ENCODE measurements at places on chromosomes 6 and 20.
A peak's percentile ranks its signal among the peaks of the same experiment; 100 is the strongest.

DNA sequence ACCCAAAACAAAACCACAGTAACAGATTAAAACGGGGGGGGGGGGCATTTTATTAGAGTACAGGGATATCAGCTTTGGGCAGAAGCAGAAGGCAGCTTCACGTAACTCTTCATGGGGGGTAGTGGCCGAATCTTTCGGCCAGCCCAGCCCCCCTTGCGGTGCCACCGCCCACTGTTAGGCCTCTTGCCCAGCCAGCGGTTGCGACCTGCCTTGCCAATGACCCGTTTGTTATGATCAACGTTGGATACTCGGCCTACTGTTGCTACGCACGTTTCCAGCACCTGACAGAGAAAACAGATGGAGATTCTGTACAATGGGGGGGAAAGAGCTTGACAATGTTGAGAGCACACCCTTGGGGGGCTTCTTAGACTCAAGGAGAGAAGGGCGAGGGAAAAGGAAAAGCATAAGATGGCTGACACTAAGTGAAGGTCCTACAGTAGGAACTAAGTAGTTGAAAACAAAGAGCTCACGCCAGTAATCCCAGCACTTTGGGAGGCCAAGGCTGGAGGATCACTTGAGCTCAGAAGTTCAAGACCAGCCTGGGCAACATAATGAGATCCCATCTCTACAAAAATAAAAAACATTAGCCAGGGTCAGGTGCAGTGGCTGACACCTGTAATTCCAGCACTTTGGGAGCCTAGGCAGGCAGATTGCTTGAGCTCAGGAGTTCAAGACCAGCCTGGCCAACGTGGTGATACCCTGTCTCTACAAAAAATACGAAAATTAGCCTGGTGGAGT, 724 bp upstream of the CUL7 start:
- H3K36me3 ChIP-seq = no peaks in the 10 kb centered on the region
- no peak for DNase-seq
- H3K4me3 ChIP-seq = peak overlapping the region; percentile 84
- H3K27ac ChIP-seq = peak overlapping the region; percentile 87
- peaks cover 14% of the 10 kb centered on the region for H3K4me1 ChIP-seq
- H3K27me3 ChIP-seq = no peaks in the 10 kb centered on the region

- peaks cover 11% of the 10 kb centered on the region for H3K4me1 ChIP-seq
- no peaks in the 10 kb centered on the region for H3K27me3 ChIP-seq
- H3K36me3 ChIP-seq = no peaks in the 10 kb centered on the region
- H3K27ac ChIP-seq = peak overlapping the region; percentile 70
- H3K4me3 ChIP-seq = no peak overlapping the region
Observed at GRCh38 chr20:53899351-53900167, 170.8 kb downstream of the BCAS1 start.

- DNase-seq = peak; percentile 32
- H3K4me1 ChIP-seq = no peaks in the 10 kb centered on the region
- no peaks in the 10 kb centered on the region for H3K27me3 ChIP-seq
- no peak overlapping the region for H3K4me3 ChIP-seq
- H3K27ac ChIP-seq = peak overlapping the region; percentile 42
- H3K36me3 ChIP-seq = no peaks in the 10 kb centered on the region
Observed at GRCh38 chr6:81822568-81822967, 70.1 kb upstream of the TENT5A start.

GRCh38 chr6:104483225-104483834, 376.4 kb downstream of the HACE1 start:
- H3K27me3 ChIP-seq = no peaks in the 10 kb centered on the region
- H3K36me3 ChIP-seq = no peaks in the 10 kb centered on the region
- no peak for DNase-seq
- no peak overlapping the region for H3K4me3 ChIP-seq

DNA sequence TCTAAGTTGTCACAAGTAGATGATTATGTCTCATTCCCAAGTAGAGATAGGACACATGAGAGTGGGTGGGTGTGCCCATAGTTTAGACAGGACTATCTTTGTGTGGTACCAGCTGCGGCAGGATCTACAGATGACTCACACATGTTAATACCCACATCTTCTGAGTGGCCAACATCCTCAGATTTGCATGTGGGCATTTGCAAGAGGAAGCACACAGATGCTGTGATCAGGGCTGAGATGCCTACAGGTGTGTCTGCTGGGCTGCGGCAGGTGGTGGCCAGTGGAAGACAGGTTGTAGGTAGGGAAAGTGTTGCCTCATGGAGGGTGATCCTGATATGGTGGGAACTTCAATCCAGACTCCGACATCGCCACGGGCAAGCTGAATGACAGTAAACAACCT, 50.8 kb downstream of the UTRN start:
- no peaks in the 10 kb centered on the region for H3K27me3 ChIP-seq
- H3K36me3 ChIP-seq = no peaks in the 10 kb centered on the region
- no peaks in the 10 kb centered on the region for H3K4me1 ChIP-seq
- DNase-seq = no peak
- no peak overlapping the region for H3K4me3 ChIP-seq
- no peak overlapping the region for H3K27ac ChIP-seq

DNA sequence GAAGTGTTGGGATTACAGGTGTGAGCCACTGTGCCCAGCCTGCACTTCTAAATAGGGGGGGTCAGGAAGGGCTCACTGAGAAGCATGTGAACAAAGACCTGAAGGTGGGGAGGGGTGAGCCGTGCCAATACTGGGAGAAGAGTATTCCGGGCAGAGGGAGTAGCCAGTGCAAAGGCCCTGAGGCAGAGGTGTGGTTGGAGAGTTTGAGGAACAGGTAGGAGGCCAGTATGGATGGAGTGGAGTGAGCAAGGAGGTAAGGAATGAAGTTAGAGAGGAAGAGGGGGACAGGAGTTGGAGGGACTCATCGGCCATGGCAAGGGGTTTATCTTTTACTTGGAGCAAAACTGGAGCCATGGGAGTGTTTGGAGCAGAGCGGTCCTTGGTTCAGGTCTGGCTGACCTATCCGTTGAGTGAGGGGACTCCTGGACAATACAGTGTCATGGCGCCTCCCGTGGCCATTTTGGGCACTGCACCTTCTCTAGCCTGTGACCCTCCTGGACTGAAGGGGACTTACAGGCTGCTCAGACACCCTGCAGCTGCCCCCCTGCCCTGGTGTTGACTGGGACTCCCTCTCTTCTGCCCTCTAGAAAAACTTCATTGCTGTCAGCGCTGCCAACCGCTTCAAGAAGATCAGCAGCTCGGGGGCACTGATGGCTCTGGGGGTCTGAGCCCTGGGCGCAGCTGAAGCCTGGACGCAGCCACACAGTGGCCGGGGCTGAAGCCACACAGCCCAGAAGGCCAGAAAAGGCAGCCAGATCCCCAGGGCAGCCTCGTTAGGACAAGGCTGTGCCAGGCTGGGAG, 12.1 kb downstream of the FOXS1 start:
- no peaks in the 10 kb centered on the region for H3K36me3 ChIP-seq
- no peak overlapping the region for H3K27ac ChIP-seq
- no peaks in the 10 kb centered on the region for H3K4me1 ChIP-seq
- peak; percentile 58 for DNase-seq

DNA sequence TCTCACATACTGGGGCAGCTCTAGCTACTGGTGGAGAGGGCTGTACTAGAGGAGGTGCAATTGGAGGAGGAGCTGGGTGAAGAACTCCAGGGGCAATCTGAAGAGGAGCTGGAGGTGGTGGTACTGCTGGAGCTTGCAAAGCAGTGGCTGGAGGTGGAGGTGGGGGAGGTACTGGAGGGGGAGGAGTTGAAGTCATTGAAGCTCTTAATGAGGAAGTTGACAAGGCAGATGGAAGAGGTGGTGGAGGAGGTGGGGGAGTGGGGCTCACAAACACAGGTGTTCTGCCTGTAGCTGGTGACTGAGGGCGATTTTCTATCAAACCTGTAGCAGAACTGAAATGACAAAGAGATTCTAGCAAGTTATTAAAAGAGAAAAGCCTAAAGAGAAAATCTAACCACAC, 77.6 kb downstream of the WASF1 start:
- no peaks in the 10 kb centered on the region for H3K4me1 ChIP-seq
- H3K36me3 ChIP-seq = no peaks in the 10 kb centered on the region
- no peak overlapping the region for H3K27ac ChIP-seq
- no peak for DNase-seq
- no peak overlapping the region for H3K4me3 ChIP-seq
- H3K27me3 ChIP-seq = no peaks in the 10 kb centered on the region

GRCh38 chr20:62971950-62972844, 19.7 kb downstream of the SLC17A9 start:
- H3K36me3 ChIP-seq = no peaks in the 10 kb centered on the region
- H3K27ac ChIP-seq = no peak overlapping the region
- no peaks in the 10 kb centered on the region for H3K4me1 ChIP-seq
- peak; percentile 85 for DNase-seq
- H3K27me3 ChIP-seq = peaks cover 37% of the 10 kb centered on the region
- H3K4me3 ChIP-seq = peak overlapping the region; percentile 24

DNA sequence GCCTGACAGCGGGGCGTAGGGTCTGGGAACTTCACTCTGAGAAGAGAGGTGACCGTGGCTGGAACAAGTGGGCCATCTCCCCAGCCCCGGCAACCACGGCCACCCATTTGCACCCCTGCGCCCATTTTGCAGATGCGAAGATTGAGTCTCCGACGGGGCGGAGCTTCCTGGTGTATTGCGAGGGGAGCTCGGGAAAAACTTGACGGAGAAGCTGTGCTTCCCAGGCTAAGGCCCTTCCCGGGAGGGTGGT, 653 bp downstream of the ZNF335 start:
- peaks cover 8% of the 10 kb centered on the region for H3K4me1 ChIP-seq
- H3K4me3 ChIP-seq = peak overlapping the region; percentile 96
- DNase-seq = no peak

DNA sequence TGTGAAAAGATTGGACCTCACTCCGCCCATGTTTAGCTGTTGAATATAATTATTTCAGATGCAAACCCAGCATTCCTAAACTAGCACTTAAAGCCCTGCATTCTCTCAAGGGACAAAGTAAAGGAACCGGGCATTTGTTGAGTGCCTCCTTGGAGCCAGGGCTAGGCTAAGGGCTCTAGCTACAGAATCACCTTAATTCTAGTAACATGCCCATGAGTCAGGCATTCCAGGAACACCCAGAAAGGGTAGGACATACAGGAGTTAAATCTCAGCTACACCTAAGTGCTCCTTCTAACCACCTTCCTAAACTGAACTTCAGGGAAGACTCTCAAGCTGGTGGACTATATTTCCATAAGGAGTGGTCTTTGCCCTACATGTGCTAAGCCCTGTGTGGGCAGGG, 89.4 kb downstream of the SLC24A3 start:
- no peaks in the 10 kb centered on the region for H3K36me3 ChIP-seq
- DNase-seq = no peak
- no peaks in the 10 kb centered on the region for H3K4me1 ChIP-seq
- no peak overlapping the region for H3K27ac ChIP-seq
- no peaks in the 10 kb centered on the region for H3K27me3 ChIP-seq

- DNase-seq = no peak
- H3K27ac ChIP-seq = no peak overlapping the region
- no peaks in the 10 kb centered on the region for H3K4me1 ChIP-seq
- H3K27me3 ChIP-seq = no peaks in the 10 kb centered on the region
- H3K36me3 ChIP-seq = no peaks in the 10 kb centered on the region
Observed at GRCh38 chr6:111812060-111813038, 60.9 kb downstream of the FYN start.

GRCh38 chr6:101931766-101932165, 538.3 kb downstream of the GRIK2 start:
- no peaks in the 10 kb centered on the region for H3K27me3 ChIP-seq
- no peak overlapping the region for H3K27ac ChIP-seq
- H3K4me1 ChIP-seq = no peaks in the 10 kb centered on the region
- DNase-seq = no peak

DNA sequence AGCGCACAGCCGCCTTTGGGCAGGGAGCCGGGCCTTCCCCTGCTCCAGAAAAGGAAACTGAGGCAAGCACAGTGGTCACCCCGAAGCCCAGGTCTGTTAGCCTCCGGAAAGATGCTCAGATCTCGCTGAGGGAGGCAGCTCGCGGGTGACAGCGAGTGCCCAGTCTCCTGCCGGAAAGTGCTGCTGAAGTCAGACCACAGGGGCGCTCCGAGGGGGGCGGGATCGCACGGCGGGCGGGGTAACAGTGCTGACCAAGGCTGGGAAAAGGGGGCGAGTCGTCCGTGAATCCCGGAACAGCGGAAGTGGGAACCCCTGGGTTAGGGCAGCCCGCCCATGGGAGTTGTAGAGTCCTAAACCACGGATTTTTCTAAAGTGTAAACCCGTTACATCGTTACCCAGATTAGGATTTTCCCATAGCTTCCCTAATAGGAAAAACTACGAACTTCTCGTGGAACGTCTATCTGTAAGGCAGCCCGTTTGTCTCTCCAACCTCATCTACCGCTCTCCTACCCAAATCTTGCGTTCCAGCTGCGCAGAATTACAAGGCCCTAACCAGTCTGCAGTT, 504 bp downstream of the VPS16 start:
- peak; percentile 49 for DNase-seq
- peak overlapping the region; percentile 86 for H3K4me3 ChIP-seq
- H3K4me1 ChIP-seq = peaks cover 6% of the 10 kb centered on the region
- no peaks in the 10 kb centered on the region for H3K36me3 ChIP-seq
- peak overlapping the region; percentile 76 for H3K27ac ChIP-seq

GRCh38 chr6:169289619-169290339, 36.1 kb upstream of the THBS2 start:
- DNase-seq = no peak
- H3K36me3 ChIP-seq = no peaks in the 10 kb centered on the region
- no peaks in the 10 kb centered on the region for H3K4me1 ChIP-seq
- H3K27me3 ChIP-seq = no peaks in the 10 kb centered on the region

GRCh38 chr20:35616465-35617396, 1.1 kb downstream of the SPAG4 start:
- H3K4me3 ChIP-seq = peak overlapping the region; percentile 46
- H3K4me1 ChIP-seq = peaks cover 12% of the 10 kb centered on the region
- H3K27ac ChIP-seq = peak overlapping the region; percentile 76
- no peaks in the 10 kb centered on the region for H3K36me3 ChIP-seq

DNA sequence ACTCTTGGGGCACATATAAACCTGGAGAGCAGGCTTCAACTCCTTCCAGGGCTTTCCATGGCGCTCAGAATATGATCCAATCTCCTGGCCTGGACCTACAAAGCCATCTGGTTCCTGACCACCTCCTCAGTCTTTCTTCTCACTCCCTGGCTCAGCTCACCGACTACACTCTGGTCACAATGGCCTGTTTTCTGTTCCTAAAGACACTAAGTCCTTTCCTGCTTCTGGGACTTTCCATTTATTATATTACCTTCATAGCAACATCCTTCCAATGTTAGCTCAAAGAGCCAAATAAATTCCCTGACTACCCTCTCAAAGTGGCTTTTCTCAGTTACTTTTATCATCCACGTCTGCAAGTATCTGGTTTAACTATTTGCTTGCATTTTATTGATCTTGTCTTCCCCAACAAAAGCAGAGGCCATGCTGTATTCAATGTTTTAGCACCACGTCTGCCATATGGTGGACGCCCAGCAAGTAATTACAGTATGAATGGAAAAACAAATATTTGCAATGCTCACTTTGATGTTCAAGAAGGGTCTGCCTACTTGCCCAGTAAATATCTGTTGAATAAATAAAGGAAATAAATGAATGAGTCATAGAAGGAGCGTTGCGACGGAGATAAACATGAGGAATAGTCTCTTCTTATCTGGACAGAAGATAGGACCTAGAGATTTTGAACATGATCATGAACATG, 328.4 kb downstream of the ESR1 start:
- H3K27me3 ChIP-seq = no peaks in the 10 kb centered on the region
- no peaks in the 10 kb centered on the region for H3K36me3 ChIP-seq
- H3K4me3 ChIP-seq = no peak overlapping the region
